ENCODE measurements at places on chromosomes 5 and 9.

DNA sequence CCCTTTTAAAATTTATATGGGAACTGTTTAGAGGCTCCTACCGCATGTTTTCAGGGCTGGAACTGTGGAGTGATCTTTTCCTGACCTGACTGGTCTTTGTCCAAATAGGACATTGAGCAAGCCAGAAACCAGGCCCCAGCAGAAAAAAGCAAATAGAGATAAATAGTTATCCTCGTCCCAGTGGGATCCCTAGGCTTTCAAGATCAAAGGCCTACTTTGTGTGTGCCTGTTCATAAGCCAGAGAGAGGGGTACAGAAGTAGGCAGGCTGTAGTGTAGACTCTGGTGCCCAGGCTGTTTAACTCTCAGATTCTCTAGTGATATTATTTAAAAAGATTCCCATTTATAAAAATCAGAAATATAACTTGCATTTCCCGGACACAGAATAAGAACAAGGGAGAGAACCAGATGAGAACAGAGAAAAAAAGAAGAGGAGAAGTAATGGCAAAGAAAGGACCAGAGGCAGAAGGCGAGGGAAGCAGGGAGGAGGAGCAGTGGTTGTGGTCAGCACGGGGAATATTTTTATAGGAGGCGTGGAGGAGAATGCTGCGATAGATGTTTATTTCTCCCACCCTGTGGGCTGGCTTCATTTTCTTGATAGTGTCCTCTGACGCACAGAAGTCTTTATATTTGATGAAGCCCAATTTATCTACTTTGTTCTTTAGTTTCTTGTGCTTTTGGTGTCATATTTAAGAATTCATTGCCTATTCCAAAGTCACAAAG is 101.2 kb downstream of the AOPEP start:
- DNase-seq, result no peak

DNA sequence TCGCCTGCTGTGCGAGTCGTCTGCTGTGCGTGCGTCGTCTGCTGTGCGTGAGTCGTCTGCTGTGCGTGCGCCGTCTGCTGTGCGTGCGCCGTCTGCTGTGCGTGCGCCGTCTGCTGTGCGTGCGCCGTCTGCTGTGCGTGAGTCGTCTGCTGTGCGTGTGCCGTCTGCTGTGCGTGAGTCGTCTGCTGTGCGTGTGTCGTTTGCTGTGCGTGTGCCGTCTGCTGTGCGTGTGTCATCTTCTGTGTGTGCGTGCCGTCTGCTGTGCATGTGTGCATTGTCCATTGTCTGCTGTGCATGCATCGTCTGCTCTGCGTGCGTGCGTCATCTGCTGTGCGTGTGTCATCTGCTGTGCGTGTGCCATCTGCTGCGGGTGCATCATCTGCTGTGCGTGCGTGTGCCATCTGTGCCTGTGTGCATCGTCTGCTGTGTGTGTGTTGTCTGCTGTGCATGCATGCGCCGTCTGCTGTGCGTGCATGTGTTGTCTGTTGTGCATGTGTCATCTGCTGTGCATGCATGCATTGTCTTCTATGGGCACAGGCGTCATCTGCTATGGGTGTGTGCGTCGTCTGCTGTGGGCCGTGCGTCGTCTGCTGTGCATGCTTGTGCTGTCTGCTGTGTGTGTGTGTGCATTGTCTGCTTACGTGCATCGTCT is 68.6 kb upstream of the IRX4 start:
- DNase-seq, result no peak

- no peak for DNase-seq
These were observed 46.7 kb downstream of the PRLR start for GRCh38 chr5:35183556-35183955.

DNA sequence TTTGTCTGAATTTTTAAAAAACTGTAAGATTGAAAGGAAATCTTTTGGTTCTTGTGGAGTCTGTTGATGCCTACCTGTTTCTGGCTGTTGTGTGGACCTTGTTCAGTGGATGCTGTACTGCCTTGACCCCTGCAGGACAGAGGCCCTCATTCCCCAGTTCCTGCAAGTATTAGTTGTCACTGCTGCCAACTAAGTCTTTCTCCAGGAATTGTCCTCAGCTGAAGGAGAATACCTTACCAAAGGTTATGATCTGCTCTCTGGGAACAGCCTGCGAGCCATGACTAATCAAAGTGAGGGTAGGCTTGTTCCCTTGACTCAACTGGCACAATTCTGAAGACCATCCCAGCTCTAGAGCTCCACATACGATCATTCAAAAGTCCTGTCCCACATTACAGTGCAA is 145.3 kb upstream of the FST start:
- DNase-seq, result no peak

DNA sequence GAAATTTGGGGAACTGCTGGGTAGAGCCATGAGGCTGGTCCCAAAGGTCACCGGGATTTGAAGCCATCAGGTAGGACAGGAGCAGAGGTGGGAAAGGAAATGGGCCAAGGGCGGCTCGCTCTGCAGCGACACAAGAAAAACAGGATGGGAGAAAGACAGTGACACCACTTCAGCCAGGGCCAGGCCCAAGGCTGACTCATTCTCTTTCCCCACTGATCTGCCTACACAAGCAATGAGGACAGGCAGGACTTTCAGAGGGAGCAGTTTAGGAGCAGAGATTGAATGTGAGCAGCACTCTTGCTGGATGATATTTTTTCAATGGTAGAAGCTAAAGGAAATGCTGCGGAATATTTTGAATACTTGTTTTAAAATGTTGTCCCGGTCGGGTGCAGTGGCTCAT is 3.5 kb downstream of the RUFY1 start:
- DNase-seq, result no peak

DNA sequence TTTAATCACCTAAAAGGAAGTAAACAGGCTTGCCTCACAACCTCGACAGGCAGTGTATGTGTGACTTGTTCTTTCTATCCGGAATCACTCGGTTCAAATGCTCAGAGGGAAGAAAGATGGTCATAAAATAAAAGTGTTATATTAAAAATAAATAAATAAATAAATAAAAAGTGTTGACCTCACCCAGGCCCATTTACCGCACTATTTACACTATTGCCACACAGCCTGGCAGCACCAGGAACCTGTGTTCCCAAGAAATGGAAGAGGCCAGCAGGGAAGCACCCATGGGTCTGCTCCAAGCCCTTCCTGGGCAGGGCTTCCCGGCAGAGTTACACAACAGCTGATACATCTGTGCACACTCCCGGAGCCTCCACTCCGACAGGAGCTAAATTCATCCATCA is 127.9 kb downstream of the EFNA5 start:
- no peak for DNase-seq

GRCh38 chr9:70407081-70407503 is 7.4 kb downstream of the KLF9 start:
- DNase-seq, result no peak

DNA sequence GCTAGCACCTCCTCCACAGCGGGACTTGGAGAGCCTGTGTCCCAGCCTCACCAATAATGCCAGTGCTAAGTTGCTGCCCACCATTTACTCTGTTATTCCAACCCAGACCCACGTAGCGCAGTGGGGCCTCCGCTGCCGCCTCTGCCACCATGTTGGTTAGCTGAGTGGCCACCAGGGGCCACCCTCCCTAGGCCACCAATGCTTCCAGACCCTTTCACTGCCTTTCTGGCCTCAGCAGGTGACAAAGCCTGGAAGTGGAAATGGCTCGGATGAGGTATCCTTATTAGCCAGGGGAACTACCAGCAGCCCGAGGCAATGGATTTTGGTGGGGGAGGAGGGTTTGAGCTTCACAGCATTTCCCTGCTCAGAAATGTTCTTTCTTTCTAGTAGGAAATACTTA is 110.1 kb downstream of the OSTF1 start:
- DNase-seq, result no peak

GRCh38 chr5:175695161-175696126 is 37.6 kb downstream of the HRH2 start:
- DNase-seq, result no peak

GRCh38 chr9:77989909-77990308 is 41.7 kb downstream of the GNAQ start:
- no peak for DNase-seq

DNA sequence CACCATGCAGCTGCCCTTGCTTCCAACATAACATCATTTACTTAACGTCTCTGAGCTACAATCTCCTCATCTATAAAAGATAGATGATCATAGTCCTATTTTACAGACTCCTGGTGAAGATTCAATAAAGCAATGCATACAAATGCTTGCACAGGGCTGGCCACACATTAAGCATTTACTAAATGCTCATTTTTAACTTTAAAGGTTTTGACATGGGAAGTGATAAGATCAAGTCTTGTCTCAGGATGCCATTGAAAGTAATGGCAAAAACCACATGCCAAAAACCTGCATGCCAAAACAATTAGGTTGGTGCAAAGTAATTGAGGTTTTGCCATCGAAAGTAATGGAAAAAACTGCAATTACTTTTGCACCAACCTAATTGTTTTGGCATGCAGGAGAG is 181.2 kb upstream of the ADRA1B start:
- no peak for DNase-seq

DNA sequence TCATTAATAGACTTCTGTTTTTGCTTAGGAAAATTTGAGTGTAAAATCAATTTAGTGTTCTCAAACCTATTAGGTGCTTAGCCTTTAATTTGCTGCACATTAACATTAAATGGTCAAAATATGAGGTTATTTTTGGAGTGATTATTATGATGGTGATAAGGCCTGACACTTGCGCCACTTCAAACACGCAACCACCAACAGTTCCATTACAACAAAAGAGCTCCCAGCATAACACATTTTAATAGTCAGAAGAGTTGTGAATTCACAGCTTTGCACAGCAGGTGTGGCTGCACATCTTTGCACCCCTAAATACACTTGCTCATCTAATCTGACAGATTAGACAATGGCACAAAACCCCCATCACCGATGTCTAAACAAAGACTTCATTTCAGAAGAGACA is 940.7 kb downstream of the NR2F1-AS1 start:
- DNase-seq, result no peak

DNA sequence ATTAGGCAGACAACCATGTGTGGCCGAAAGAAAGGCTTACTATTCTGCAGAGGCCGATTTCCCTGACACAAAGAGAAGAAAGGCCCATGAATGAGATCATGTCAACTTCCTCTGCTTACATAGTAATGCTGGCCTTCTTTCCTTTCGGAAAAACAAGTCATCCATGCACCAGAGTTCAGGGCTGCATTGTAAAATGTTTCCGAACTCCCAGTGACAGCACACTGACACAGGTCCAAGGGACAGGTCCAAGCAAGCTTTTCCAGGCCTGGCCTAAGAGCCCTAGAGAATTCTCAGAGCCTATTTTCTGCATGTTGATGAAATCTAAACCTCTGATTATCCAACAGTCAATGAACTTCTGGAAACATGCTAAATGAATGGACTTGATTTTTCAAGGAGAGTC is 140.9 kb downstream of the ZNF608 start:
- DNase-seq, result no peak

DNA sequence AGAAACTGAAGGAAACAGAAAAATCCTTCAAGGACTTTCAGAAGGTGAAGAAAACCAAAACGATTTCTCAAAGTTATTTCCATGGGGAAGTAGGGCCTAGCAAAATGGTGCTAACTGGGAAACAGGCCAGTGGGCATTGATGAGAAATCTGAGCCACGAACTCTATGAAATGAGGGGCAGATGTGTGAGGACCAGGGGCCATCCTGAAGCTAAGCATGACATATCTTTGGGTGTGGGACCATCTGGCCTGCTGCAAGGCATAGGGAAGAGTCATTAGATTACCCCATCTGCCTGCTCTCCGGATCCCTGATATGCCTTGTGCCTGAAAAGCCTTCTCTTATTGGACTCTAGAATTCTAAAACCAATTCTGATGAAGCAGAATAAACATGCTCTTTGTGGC is 143.8 kb downstream of the PALM2AKAP2 start:
- DNase-seq, result no peak

- no peak for DNase-seq
These were observed 89.0 kb downstream of the ASTN2 start for GRCh38 chr9:117325831-117326230.

DNA sequence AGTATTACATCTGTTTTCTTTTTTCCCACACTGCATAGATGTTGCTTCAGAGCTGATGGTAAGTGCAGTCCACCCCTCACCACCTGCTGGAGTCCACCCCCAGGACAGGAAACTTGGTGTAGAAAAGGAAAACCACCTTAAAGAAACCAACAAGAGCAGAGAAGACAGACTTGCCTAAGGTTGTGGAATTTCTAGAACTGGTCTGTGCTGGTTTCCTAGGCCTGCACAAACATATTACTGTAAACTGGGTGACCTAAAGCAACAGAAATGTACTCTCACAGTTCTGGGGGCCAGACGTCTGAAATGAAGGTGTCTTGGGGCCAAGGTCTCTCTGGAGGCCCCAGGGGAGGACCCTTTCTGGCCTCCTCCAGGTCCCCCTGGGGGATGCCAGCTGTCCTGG is 293.4 kb upstream of the IRX1 start:
- DNase-seq, result no peak

DNA sequence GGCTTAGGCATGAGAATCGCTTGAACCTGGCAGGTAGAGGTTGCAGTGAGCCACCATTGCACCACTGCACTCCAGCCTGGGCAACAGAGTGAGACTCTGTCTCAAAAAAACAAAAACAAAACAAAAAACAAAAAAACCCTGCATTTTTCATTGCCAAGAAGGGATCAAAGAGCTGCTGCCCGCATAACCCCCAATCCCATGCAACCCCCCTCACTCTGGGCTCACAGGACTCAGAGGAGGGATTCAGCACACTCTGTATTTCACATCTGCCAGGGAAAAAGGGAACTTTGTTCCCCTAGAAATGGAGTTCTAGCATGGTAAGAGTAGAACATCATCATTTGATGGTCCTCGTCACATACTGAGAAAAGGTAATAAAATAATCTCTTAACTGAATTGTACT is 153.9 kb upstream of the GNA14 start:
- no peak for DNase-seq

- no peak for DNase-seq
These were observed 86.2 kb downstream of the CSNK1G3 start for GRCh38 chr5:123598028-123598689.

GRCh38 chr5:41649659-41650058 is 139.3 kb upstream of the PLCXD3 start:
- DNase-seq, result no peak

GRCh38 chr9:77386187-77386586 is 208.9 kb downstream of the VPS13A start:
- DNase-seq, result no peak

DNA sequence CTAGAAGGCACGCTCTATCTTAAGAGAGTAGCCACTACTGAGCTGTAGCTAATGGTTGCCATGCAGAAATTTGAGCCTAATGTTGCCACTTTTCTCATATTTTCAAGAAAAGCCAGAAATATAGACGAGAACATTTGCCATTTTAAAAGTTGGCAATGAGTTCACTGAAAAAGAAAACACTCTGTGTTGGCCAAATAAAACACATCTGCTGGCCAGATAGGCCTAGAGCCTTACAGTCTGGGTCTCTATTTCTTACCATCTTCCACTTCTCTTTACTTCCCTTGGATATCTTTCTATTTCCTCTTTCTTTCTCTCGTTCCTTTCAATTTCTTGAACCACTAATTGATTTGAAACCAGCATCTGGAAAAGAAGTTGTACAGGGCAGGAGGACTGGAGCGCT is 36.6 kb upstream of the VCAN start:
- DNase-seq, result no peak

DNA sequence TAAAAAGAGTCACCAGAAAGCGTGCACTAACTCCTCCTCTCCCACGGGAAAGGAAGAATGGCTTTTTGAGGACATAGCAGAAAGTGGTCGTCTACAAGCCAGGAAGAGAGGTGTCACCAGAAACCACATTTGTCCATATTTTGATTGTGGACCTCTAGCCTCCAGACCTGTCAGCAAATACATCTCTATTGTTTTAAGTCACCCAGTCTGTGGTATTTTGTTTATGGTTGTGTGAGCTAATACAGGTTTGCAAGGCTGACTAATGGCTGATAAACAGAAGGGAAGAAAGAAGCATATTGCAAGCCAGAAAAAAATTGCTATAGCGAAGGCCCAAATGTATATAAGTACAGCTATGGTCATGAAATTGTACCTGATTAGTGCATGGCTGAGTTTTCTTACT is 21.4 kb downstream of the WDR70 start:
- no peak for DNase-seq

All from stimulated activated CD8-positive, alpha-beta memory T cell treated with anti-CD3 and anti-CD28 coated beads, Interleukin-4, amount 100 ng/mL, for 1 hour (primary cell).